ENCODE measurements at places on chromosomes 2 and 18.

DNA sequence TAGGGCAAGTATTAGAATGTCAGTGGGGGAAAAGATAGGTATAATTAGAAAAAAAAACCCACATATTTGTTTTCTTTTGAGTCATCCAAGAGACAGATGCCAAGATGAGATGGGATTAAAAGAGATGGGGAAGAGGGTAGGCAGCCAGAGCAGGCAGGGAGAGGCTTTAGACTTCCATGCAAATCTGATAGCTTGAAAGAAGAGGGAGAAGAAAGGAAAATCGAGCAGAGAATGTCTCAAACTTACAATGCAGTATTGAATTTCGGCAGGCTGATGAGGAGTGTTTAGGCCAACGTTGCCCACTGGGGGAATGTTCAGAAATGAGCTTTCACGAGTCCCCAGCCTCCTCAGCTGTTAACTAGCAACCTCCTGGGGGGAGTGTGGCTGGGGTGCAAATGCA, 91.3 kb downstream of the SPATS2L start:
- no peak for DNase-seq

- no peak for DNase-seq
Measured at GRCh38 chr18:9827793-9828505, 57.8 kb upstream of the TXNDC2 start.

- DNase-seq = no peak
Measured at GRCh38 chr18:44855681-44856080, 175.0 kb downstream of the SETBP1 start.

GRCh38 chr2:176445956-176446355, 176.7 kb downstream of the MTX2 start:
- DNase-seq = no peak

- no peak for DNase-seq
Measured at GRCh38 chr2:190982262-190983034, 31.5 kb downstream of the STAT1 start.

- no peak for DNase-seq
Measured at GRCh38 chr18:55634545-55634944, 46.6 kb upstream of the TCF4 start.

DNA sequence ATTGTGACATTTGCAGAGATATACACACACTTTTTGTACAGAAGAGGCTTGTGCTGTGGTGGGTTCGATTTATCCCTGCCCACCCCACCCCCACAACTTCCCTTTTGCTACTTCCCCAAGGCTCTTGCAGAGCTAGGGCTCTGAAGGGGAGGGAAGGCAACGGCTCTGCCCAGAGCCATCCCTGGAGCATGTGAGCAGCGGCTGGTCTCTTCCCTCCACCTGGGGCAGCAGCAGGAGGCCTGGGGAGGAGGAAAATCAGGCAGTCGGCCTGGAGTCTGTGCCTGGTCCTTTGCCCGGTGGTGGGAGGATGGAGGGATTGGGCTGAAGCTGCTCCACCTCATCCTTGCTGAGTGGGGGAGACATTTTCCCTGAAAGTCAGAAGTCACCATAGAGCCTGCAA, 40.0 kb downstream of the STEAP3 start:
- DNase-seq = no peak

DNA sequence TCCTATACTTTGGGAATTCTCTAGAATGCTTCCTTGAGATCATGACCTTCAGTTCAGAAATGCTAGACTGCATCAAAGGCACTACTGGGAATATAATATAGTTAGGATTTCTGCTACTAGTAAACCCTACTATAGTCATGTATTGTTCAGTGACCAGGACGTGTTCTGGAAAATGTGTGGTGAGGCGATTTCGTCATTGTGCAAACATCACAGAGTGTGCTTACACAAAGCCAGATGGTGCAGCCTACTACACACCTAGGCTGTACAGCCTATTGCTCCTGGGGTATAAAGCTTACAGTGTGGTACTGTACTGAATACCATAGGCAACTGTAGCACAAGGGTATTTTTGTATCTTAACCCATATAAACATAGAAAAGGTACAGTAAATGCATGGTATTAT, 13.0 kb downstream of the CXCR4 start:
- DNase-seq = no peak

DNA sequence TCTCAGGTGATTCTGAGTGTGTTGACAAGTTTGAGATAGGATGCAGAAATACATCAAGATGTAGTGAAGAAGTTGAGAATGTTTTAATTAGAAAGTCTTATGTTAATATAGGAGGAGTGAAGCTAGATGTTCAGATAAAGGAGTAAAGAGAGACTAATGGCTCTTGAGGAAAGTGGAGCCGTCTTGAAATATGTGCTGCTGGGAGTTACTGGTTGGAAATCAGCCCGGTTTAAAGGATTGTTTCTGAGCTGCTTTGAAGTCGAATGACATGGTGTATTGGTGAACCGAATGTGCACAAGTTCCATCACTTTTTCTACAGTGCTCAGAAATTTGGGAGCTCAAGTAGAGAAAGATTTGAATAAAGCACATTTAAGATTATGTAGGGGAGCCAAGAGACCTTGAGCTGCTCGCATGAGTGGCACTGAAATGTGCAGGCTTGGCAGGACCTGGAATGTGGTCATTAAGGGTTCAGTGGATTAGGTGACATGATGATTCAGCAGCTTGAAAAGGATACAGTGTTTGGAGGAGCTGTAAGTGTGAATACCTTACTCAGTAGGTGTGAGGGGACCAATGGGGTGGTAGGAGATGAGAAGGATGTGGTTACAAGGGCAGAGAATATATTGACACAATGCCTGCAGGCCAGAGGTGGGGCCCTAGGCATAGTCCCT, 68.6 kb downstream of the CAB39 start:
- peak; percentile 44 for DNase-seq

DNA sequence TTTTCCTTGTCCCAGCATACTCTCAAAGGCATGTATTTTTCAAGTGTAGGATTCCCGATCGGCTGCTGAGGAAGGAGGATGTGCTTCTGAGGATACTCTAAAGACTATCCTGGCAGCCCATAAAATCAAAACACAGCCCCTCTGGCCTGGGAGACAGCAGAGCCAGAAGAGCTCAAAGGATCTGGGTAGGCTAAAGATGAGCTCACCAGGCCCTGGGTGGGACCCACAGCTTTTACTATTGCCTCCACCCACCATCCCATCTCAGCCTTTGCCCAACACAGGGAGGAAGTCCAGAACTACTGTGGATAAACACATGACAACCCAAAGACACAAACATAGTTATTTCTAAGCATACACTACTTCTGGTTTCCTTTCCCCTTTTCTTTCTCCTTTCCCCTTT, 79.1 kb upstream of the ZFP36L2 start:
- DNase-seq = no peak

DNA sequence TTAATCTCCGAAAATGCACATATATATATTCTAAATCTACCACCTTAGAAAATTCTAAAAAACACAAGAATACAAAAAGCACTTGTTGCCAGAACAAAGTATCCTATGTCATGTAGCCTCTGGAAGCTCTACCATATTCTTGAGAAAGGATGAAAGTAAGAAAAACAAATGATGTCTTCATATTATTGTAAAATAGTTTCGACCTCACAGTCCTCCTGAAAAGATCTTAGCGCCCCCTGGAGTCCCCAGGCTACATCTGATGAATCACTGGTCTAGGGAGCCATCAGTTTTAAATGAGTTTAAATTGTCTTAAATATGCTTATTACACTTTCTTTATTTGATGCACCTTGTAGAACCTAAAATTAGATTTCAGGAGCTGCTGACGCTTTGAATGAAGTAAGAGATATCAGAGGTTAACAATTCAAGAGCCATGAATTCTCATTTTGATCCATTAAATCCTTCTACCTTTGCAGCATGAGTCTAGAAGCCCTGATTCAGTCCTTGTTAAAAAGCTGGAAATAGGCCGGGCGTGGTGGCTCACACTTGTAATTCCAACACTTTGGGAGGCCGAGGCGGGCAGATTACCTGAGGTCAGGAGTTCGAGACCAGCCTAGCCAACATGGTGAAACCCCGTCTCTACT, 138.8 kb downstream of the MCFD2 start:
- peak; percentile 20 for DNase-seq

GRCh38 chr2:201559067-201559710, 84.1 kb downstream of the TMEM237 start:
- DNase-seq = no peak

DNA sequence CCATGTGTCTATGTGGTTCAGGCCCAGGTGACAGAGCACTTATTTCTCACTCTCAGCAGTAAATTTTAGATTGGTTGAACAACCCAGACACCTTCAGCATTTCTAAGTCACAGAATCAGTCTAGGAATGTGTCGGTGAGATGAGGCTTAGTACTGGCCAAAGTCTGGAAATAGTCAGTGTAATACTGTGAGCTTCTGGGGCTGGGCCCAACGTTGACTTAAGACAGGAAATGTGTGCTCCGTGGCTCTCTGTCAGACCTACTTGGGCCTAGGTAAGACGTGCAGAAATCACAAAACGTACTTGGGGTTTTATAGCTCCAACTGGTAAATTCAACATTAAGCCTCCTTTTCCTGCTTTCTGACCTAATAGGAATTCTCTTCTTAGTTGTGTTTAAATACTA, 160.3 kb upstream of the COL3A1 start:
- no peak for DNase-seq

DNA sequence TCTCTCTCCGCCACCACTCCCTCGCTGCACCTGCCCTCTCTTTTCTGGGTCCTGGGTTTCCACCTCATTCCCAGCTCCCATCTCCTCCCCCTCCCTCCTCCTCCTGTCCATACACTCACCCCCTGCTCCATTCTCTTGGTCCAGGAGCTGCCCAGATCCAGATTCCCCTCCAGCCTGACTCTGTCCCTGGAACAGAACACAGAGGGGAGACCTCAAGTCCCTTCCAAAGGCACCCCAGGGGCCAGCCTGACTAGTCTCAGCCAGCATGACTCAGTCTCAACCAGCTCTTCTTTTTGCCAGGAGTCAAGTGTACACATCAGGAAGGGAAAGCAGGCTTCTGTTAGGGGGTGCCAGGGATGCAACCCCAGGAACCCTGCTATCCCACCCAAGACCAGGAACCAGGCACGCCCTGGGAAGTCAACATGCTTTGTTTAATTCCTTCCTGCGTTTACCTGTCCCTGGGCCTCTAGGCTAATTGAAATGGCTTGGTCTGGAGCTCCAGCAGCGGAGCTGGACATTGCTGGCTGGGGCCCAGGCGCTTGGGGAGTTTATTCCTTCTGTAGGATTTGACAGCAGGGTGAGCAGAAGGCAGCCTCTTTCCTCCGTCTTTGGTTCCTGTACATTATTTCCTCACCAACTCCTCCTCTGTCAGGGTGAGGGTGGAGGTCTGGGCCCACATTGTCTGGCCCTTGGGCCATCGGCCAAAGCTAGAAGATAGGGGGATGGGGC, 28.4 kb upstream of the SELENOI start:
- no peak for DNase-seq

- peak; percentile 68 for DNase-seq
Measured at GRCh38 chr2:232327105-232328031, 51.2 kb upstream of the ALPP start.

DNA sequence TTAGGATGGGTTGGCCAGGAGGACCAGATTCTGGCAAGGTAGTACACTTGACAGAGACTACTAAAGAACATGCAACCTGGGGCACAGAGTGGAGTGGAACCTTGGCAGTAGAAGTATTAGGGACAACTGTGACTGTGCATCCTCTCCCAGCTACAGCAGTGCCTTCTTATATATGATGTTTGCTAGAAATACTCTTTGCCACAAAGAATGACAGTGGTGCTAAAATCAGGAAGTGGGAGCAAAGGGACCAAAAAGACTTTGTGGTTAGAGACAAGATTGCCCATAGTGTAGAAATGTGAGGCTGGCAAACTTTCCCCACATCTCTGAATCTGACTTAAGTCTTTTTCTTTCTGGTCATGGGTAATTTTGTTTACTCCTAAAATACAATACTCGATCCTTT, 9.4 kb upstream of the SLC38A11 start:
- no peak for DNase-seq

DNA sequence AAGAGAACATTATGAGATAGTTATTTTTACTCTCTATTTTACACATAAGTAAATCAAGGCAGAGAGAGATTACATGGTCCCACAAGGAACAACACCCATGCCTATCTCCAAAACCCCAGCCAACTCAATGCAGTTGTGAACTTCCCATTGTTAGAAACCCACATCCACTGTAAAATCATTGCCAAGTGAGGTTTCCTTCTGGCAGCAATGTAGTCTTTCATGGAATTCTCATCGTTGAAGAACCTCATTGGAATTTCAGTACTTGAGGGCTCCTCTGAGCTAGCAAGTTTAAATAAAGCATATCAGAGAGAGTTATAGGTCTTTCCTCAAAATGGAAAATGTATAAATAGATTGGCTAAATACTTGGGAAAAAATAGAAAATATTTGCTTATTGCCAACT, 105.2 kb downstream of the RAD51AP2 start:
- DNase-seq = no peak

- DNase-seq = peak; percentile 28
Measured at GRCh38 chr18:79400591-79401381, 5.1 kb downstream of the NFATC1 start.

- no peak for DNase-seq
Measured at GRCh38 chr2:180823546-180824141, 156.8 kb upstream of the UBE2E3 start.

- no peak for DNase-seq
Measured at GRCh38 chr2:180679693-180680092, 300.7 kb upstream of the UBE2E3 start.

DNA sequence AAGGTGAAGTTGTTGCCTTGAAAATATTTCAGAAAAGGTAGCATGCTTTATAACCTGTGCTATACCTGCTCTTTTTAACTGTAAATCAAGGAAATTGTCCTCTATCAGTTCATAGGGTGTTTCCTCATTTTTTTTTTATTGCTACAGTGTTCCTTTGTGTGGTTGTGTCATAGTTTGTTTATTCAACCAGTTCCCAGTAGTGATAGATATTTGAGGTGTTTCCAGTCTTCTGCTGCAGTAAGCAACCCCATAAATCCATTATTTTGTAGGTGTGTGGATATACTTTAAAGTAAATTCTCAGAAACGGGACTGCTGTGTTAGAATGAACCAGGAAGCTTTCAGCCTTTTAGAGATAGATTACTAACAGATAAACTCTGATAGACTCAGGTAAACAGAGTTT, 39.6 kb downstream of the SEMA4F start:
- DNase-seq = no peak

- DNase-seq = no peak
Measured at GRCh38 chr2:112317303-112318158, 42.1 kb downstream of the ZC3H6 start.

- DNase-seq = no peak
Measured at GRCh38 chr18:61651145-61651879, 241.5 kb downstream of the RNF152 start.

GRCh38 chr2:169968743-169969142, 141.5 kb downstream of the UBR3 start:
- no peak for DNase-seq

DNA sequence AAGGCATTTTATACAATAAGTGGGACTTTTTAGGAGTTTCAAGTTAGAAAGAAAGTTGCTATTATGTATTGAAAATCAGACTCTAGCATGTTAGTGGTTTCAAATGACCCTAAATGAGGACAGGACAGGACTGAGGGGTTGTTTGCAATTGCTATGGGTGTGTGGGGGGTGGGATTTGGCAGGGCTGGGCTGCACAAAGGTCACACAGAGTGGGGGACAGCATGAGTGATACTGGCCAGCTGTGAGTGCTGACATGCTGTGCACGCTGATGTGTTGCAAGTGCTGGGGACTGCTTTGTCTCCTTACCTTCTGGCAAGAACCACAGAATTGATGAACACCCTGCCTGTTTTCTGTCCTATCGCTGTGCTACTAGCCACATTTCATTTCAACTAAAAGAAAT, 29.8 kb downstream of the RNMT start:
- DNase-seq = no peak

GRCh38 chr18:6058941-6059340, 163.6 kb upstream of the TMEM200C start:
- no peak for DNase-seq

- DNase-seq = no peak
Measured at GRCh38 chr2:137187216-137187615, 421.9 kb downstream of the THSD7B start.
